ENCODE measurements at places on chromosomes 6 and 20.

GRCh38 chr20:64130271-64130670, 22.9 kb upstream of the NPBWR2 start:
- DNase-seq, result no peak

DNA sequence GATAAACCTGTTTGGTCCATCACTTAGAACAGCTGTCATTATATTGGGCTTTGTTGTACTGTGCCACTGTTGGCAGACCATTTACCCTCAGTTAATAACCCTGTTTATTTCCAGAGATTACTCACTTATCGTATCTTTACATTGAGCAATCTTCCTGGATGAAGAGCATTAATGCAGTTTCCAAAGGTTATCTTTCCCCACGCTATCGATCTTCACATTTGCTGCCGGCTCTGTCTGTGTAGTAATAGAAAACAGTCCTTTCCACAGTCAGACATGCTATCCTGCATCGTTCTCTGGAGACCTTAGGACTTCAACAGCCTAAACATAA, 27.4 kb downstream of the GHRH start:
- DNase-seq, result no peak

GRCh38 chr6:146028252-146028795, 538 bp upstream of the GRM1 start:
- DNase-seq, result no peak

- no peak for DNase-seq
Measured at GRCh38 chr6:94845742-94846141, 731.6 kb upstream of the MANEA start.

DNA sequence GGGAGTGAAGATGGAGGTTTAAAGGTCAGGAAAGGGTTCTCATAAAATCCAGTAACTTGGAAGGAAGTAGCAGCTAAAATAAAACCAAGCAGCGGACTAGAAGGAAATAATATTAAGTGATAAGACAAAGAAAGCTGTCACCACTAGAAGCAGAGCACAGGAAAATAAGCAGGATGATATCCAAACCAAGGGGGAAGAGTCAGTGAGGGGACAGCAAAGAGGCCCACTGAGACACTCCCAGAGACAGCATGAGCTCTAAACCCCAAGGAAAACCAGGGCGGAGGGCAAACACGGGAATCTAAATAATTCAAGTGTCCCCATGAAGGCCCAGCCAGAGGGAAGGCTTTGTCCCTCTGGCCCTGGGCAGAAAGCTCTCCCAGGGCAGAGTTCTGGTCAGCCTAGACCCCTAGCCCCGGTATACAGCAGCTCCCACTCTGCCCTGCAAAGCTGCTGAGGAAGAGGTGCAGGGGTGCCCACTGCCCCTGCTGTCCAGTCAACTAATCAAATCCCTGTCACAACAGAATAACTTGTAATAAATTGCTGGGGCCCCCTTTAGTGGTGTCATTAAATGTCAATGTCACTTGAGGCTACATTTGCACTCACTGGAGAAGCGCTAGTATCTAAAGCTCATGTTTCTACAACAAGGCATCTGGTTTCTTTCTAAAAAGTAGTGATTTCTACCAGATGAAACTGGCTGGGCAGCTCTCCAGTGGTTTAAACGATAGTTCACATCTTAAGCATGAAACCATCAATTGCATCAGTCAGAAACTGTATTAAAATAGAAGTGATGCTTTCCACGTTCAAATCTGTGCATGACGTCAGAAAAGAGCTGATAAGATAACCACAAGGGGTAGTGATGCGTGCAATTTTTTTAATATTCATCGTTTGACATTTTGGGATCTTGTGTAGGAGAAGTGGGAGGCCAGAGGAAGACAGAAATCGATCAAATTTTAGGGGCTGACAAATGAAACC, 13.6 kb downstream of the PDE10A start:
- DNase-seq, result no peak

DNA sequence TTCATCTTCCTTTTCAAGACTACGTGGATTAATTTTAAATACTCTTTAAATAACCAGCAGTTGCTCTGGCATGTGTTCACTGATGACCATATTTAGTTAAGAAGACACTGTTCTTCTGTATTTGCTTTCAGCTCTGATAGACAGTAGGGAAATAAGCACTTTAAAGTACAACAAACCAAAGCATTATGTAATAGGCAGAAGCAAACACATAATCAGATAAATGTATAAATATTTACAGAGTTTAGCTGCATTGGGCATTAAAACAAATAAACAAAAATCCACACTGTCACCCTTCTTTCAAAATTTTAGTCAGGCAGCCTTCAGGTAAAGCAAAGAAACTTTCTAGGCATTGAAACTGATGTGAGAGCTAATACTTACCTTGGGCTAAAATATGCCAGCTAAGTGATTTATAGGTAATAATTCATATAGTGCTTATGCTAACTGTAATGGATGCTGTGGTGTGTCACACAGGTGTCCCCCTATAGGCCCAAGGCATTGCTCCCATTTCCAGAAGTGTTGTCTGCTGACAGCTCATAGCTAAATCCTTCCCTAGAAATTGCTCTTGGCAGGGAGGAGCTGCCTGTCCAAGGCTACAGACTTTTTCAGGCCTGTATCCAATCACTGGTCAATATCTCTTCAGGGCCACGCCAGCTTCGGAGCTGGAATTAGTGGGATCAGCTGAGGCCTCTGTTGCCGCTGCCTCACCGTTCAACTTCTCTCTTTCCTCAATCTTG, 111.5 kb upstream of the CITED2 start:
- no peak for DNase-seq

DNA sequence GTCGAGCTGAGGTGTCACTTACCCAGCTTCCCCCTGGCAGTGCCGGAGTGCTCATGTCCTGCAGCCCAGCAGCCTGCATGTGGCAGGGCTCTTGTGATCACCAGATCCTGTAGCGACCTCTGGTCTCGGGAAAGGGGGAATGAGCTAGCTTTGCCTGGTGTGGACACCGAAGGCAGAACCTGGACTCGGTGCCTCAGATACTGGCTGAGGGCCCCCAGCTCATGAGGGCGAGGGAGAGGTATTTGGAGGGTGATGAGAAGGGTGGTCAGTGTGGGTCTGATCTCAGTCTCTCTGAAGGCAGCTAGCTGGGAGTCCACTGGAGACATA, 26.3 kb downstream of the SUN5 start:
- DNase-seq, result no peak

DNA sequence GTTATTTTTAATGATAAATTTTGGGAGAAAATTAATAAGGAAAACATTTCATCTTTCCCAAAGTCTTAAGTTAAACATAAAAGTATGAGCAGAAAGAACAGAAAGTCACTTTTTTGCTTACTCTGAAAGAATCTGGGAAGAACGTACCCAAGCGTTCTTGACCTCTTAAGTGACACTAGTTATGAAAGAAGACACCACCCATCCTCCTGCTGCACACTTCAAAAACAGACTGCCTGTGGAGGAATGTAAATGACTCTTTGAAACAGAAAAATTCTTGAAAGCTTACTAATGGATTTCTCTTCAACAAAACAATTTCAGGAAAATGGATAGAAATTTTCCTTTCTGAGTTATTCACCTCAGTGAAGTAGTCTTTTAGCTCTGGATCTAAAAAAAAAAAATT, 227.7 kb downstream of the MEI4 start:
- DNase-seq, result no peak

GRCh38 chr6:29462022-29462421, 5.1 kb downstream of the OR2H1 start:
- no peak for DNase-seq

GRCh38 chr6:96947055-96947454, 22.5 kb downstream of the KLHL32 start:
- no peak for DNase-seq

DNA sequence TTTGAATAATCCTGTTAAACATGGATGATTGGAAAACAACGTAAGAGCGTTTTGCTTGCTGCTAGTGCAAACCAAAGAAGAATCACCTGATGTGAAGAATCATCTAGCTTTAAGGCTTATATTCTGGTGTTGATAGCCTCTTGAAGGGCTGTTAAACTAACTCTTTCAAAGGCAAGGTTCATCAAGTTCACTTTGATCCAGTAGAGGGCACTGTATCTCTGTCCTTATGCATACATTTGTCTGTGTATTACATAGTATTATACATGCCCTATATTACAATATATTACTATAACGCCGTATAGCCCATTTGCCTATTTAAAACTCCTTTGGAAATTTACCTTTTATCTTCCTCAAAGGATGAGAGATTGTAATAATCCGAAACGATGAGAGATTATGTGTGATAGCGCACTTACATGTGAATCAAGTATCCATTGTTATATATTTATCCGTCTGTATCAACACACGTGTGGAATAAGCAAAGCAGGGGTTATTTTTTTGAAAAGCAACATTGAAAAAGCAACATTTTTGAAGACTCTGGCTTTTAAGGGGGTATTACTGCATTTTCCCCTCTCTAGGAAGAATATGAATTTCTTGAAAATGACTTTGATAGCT, 50.8 kb upstream of the NRN1 start:
- no peak for DNase-seq

- DNase-seq, result no peak
Measured at GRCh38 chr6:40411881-40412280, 175.3 kb downstream of the LRFN2 start.

DNA sequence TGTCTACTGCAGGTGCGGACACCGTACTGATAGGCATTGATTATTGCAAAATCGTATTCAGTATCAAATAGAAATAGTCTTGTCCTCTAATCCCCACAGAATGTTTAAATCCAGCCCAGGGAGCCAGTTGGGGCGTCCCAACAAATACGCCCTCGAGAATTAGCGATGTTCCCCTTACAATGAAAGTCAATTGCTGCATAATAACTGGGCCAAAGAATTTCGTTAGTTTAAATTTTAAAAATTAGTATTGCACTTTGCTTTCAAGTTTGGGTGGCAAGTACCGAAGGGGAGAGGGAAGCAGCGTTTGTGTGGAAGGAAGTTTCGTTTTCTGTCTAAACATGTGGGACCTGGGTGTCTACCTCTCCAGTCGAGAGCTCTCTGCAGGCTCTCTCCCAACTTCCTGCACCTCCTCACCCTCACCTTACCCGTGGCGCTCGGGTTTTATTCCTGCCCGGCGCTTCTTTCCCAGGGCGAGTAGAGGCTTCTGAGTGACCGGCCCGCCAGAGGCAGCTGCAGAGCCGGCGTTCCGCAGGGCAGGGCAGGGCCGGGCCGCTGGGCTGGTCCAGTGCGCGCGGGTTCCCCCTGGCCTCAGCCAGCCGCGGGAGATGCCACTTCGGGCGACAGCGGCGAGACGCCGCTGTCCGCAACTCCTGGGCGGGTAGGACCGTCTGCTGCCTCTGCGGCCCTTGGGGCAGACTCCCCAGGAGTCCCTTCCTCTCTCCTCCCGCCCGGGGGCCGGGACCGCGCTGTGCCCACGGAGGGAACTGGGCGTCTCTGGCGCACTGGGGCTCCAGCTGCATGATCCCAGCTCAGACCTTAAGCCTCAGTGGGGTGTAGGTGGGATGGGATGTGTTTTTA, 862 bp upstream of the TFAP2C start:
- DNase-seq, result no peak

DNA sequence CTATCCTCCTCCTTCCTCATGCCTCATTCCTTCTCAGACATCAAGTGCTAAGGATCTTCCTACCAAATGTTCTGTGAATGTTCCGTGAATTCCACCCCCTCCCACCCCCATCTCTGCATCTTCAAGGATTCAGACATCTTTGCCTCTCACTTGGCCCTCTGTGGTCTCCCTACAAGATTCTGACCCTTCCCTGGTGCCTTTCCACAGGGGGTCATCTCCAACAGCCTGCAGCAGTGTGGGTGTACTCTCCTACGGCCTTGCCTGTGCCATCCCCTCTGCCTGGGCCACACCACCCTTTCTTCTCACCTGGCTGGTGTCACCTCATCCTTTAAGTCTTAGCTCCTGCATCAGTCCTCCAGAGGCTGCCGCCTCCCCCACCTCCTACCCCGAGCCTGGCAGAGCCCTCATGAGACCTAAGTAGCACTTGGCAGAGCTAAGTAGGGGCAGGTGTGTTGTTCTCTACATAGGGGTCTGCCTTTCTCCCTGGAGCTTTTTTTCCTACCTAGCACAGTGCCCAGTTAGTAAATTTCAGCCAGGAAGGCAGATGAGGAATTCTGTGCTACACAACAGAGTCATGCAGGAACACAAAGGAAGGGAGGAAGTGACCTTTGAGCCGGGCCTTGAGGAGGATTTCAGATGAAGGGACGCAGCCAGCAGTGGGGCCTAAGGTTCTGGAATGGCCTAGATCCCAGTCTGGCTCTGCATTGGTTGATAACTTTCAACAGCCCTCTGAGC, 43.1 kb downstream of the TM9SF4 start:
- DNase-seq, result no peak

- DNase-seq, result no peak
Measured at GRCh38 chr6:94217836-94218235, 798.5 kb upstream of the EPHA7 start.

DNA sequence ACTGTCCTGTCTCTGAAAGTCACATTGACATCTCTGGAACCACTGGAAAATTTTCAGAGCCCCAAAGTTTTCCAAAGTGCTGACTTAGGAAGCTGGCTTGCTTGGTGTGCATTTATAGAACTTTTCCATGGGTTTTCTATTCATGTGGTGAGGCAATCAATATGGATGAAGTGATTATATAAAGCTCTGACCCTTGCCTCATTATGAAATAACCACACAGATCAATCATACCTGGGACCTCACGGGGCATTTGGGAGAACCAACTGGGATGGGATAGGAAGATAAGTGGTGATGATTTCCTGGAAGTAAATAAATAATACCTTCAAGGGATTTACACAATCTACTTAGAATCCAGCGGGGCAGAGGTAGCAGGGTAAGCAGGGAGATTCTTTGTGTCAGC, 22.9 kb upstream of the SIM1 start:
- no peak for DNase-seq

GRCh38 chr6:33207552-33208090, 679 bp upstream of the RING1 start:
- DNase-seq, result no peak

GRCh38 chr20:50959543-50960126, 1.0 kb downstream of the MOCS3 start:
- DNase-seq, result no peak

GRCh38 chr6:14367296-14367695, 249.7 kb downstream of the CD83 start:
- no peak for DNase-seq

DNA sequence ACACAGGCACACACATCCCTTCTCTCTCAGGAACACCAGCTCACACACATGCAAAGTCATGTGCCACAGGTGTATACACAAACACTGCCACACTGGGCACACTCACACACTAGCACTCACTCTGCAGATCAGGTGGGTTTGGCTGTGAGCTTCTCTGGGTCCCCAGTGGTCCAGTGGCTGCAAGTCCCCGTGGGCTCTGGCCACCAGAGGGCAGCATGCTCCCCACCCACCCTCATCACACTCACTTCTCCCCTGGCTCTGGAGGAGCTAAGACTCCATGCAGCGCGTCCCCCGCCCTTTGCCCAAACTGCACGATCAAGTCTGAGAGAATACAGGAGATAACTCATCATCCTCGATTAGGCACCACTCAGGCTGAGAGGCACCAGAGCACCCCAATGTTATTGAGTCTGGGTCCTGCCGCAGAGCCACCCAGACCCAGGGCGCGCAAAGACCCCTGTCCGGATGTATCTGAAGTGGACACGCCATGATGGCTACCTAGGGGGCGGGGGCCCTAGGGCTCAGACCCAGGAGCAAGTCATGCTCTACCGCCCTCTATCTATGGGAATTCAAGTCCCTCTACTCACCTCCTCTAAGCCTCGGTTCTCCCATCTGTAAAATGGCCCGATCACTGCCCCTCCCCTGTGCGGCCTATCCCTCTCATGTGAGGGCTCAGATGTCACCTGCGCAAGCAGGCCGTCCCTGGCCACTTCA, 90.5 kb downstream of the GRM4 start:
- peak; percentile 22 for DNase-seq

Measured in stimulated activated CD4-positive, alpha-beta T cell treated with anti-CD3 and anti-CD28 coated beads, TNF-alpha, amount 100 ng/mL, for 24 hours (primary cell).